CD4-positive, alpha-beta memory T cell (primary cell): ENCODE measurements at places on chromosomes 1 and 21.

- no peak overlapping the region for H3K4me3 ChIP-seq
- no peak overlapping the region for H3K27ac ChIP-seq
- DNase-seq = no peak
- no peaks in the 10 kb centered on the region for H3K36me3 ChIP-seq
- no peaks in the 10 kb centered on the region for H3K27me3 ChIP-seq
- H3K4me1 ChIP-seq = no peaks in the 10 kb centered on the region
These were observed 176.9 kb downstream of the CTH start for GRCh38 chr1:70587872-70588366.

GRCh38 chr21:34202553-34203372, 129.4 kb downstream of the MRPS6 start:
- DNase-seq = no peak
- no peak overlapping the region for H3K4me3 ChIP-seq
- no peaks in the 10 kb centered on the region for H3K36me3 ChIP-seq
- H3K27me3 ChIP-seq = no peaks in the 10 kb centered on the region

DNA sequence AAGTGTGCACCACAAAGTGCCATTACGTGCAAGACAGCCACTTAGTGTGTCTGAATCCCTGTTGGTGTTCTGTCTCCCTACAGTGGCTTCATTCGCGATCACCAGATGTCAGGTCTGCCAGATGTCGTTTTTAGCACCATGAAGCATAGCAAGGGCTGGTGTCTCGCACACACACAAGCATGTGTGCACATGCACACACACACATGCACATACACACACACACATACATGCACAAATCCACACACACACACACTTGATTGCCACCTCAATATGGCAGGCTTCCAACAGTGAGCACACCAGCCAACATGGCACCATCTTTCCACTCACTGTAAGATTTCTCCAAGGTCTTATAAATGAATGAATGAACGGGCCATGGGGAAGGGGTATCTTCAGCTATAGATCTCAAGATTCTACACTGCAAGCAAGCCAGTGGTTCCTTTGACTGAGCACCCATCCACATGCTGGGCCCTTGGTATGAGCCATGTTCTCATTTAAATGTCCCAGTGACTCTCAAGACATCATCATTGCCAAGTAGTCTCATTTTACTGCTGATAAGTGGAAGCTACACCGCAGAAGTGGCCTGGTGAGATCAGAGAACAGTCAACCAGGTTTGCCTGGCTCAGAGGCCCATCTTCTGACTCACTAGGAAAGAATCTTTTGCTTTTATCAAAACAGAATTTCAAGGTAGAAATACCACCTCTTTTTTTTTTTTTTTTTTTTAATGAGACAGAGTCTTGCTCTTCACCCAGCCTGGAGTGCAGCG, 84.9 kb downstream of the SIM2 start:
- no peak for DNase-seq
- H3K27me3 ChIP-seq = no peaks in the 10 kb centered on the region
- H3K4me1 ChIP-seq = no peaks in the 10 kb centered on the region
- H3K4me3 ChIP-seq = no peak overlapping the region
- no peak overlapping the region for H3K27ac ChIP-seq

DNA sequence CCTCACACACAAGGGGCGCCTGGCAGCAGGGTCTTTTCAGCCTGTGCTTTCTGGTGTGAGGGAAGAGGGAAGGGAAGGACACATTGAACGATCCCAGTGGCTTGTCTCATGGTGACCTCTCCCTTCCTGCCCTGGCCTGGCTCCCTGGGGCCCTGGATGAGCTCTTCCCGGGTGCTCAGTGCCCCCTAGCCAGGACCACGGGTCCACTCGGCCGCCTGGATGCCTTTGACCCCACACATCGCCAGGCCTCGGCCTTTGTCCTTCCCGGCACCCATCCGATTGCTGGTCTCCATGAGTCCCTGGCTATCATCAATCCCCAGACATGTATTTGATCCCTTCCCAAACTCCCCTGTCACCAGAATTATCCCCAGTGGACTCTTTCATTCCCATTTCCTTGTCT, 6.0 kb upstream of the TFF3 start:
- peaks cover 5% of the 10 kb centered on the region for H3K27me3 ChIP-seq
- H3K4me1 ChIP-seq = peaks cover 5% of the 10 kb centered on the region
- no peak overlapping the region for H3K27ac ChIP-seq
- H3K4me3 ChIP-seq = no peak overlapping the region
- DNase-seq = no peak

- H3K4me1 ChIP-seq = peaks cover 95% of the 10 kb centered on the region
- H3K27ac ChIP-seq = no peak overlapping the region
- DNase-seq = no peak
- H3K4me3 ChIP-seq = no peak overlapping the region
These were observed 7.0 kb downstream of the CSDE1 start for GRCh38 chr1:114750780-114751179.

GRCh38 chr1:47192458-47193384, 2.9 kb upstream of the PDZK1IP1 start:
- no peak overlapping the region for H3K4me3 ChIP-seq
- DNase-seq = peak; percentile 42
- H3K36me3 ChIP-seq = no peaks in the 10 kb centered on the region
- H3K4me1 ChIP-seq = no peaks in the 10 kb centered on the region

DNA sequence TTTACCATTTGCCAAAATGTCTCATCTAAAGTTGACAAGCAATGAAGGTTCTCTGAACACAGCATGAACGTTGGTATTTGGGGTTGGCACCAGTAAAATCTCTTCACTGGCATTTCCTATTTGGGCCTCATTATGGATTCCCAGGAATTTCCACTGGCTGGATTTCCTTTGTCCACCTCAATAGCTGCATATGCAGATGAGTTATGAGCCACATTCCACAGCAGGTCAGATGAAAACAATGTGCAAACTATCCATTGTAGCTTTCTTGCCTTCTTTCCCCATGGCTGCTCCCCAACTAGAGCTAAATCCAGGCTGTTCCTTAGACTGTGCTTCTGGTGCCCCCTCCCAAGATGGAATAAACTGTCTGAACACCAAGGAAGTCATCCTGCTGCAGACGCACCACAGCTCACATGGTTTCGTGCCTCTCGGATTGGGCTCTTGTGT, 168.1 kb upstream of the FGGY start:
- H3K27ac ChIP-seq = no peak overlapping the region
- DNase-seq = no peak
- H3K27me3 ChIP-seq = no peaks in the 10 kb centered on the region
- H3K4me1 ChIP-seq = peaks cover 16% of the 10 kb centered on the region
- H3K4me3 ChIP-seq = no peak overlapping the region
- H3K36me3 ChIP-seq = no peaks in the 10 kb centered on the region

DNA sequence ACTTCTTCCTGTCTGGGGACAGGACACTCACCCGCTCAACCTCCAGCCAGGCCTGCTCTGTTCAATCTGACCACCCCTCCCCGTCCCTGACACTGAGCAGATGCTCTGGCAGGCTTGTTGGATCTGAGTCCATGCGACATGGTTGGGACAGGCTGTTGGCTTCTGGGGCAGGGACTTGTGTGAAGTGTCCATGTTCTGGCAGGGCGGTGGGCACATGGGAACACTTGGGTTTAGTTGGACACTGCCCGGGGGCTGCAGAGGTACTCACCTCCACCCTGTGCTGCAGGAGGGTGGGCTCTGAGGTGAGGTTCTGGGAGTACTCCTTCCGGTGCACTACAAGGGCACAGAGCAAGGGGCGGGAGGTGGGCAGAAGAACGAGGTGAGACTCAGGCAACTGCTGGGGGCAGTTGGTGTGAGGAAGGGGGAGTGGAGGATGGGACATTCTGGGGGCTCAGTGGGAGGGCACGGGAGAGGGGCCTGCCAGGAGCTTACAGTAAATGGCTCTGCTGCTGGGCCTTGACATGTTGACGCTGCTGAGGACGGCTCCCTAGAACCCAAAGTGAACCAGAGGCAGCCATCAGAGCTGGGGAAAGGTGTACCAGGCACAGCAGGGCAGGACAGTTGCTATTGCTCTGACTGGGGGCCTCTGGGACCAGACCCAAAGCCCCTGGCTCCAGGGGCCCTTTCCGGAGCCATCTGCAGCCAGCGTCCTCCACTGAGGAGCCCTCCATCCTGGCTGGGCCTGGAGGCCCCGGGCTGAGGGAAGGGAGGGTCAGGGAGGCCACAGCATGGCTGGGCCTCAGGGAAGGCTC, 2.3 kb downstream of the EPS8L3 start:
- H3K4me3 ChIP-seq = no peak overlapping the region
- no peak for DNase-seq
- no peaks in the 10 kb centered on the region for H3K36me3 ChIP-seq
- no peaks in the 10 kb centered on the region for H3K4me1 ChIP-seq

DNA sequence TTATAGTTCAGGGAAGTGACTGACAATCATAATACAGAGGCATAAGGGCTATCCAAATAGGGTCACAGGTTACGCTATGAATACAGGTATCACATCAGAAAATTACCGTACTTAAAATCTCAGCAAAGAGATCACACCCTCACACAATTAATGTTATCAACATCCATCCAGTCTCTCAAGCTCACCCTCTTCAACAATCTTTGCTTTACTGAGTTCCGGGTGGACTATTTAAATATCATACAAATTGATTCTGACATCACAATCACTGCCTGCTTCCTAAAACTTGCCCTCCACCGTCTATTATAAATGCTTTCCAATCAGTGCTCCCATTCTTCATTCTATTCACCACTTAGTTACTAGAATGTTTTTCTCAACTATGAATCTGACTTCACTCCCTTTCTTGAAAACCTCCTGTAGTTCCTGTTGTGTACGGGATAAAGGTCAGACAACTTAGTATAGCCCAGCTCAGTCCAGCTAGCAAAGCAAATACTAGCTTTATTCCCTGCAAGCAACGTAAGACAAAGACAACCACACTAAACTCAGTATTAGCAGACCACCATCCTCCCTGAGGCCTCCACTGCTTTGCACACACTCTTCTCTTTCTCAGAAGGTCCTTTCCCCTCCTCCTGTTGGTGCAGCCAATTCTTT, 398.7 kb downstream of the SMYD3 start:
- H3K27me3 ChIP-seq = no peaks in the 10 kb centered on the region
- H3K27ac ChIP-seq = no peak overlapping the region
- no peaks in the 10 kb centered on the region for H3K36me3 ChIP-seq

GRCh38 chr1:248631354-248632008, 3.4 kb downstream of the OR2T11 start:
- no peaks in the 10 kb centered on the region for H3K36me3 ChIP-seq
- DNase-seq = no peak
- H3K4me3 ChIP-seq = no peak overlapping the region
- H3K27ac ChIP-seq = no peak overlapping the region
- no peaks in the 10 kb centered on the region for H3K27me3 ChIP-seq

DNA sequence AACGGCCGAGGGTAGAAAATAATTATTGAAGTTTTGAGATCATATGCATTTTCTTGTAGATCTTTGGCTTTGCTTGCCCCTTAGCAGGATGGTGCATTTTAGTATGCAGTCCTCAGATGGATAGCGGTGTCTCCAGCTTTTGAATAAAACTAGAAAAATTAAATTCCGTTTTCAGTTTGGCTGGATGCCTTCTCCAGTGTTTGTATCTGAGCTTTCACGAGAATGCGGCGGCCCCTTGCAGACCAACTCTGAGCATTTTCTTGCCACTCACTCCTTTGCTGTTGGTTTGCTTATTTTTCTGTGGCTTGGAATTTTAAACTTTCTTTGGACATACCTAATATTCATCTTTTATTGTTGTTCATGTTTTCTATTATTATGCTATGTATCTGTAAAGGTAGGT, 192.6 kb downstream of the NFIA start:
- H3K27ac ChIP-seq = no peak overlapping the region
- H3K4me3 ChIP-seq = no peak overlapping the region
- H3K36me3 ChIP-seq = no peaks in the 10 kb centered on the region
- DNase-seq = no peak
- H3K4me1 ChIP-seq = peaks cover 7% of the 10 kb centered on the region

DNA sequence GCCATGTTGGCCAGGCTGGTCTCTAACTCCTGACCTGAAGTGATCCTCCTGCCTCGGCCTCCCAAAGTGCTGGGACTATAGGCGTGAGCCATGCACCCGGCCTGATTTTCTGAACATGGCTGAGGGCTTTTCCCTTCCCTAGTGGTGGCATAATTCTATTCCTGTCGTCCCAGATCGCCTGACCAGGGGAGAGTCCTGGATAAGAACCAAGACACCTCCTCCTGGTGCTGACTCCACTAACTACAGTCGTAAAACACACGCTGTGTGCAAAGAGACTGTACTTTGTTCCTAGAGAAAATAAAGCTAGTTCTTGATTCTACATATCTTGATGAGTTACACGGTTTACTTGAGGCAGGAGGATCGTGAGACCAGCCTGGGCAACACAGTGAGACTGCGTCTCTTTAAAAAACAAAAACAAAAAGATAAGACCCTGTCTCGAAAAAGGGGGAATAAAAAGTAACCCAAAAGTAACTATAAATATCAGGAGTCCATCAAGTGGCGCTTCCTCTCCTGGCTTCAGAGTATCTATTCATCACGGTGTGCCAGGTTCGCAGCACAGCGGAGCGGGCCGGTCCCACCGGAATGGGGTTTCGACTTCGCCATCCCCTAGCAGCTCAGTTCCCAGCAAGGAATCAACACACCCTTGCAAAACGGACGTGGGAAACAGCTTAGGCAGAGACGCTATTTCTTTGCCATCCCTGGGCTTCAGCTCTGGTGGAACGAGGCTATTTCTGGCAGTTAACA, 973 bp downstream of the SDF4 start:
- DNase-seq = no peak
- no peaks in the 10 kb centered on the region for H3K27me3 ChIP-seq
- peaks cover 23% of the 10 kb centered on the region for H3K36me3 ChIP-seq
- peaks cover 39% of the 10 kb centered on the region for H3K4me1 ChIP-seq
- peak overlapping the region; percentile 96 for H3K27ac ChIP-seq
- peak overlapping the region; percentile 67 for H3K4me3 ChIP-seq

DNA sequence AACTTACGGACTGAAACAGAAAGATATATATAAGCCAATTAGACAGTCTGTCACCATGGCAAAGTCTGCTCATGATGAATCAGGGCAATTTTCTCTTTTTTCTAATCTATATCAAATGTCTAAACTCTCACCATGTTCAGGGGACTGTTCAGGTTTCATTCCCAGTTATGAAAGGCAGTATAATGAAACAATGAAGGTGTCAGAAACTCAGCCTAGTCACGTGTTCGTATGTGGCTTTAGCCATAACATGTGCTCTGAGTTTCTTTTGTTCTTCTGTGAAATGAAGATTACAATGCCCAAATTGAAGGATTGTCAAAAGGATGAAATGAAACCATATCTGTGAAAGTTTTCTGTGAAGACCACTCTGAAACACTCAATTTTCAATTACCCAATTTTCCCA, 392.9 kb downstream of the DSCAM start:
- H3K4me3 ChIP-seq = no peak overlapping the region
- no peak for DNase-seq
- no peak overlapping the region for H3K27ac ChIP-seq
- H3K27me3 ChIP-seq = no peaks in the 10 kb centered on the region
- no peaks in the 10 kb centered on the region for H3K36me3 ChIP-seq

- H3K4me1 ChIP-seq = no peaks in the 10 kb centered on the region
- H3K36me3 ChIP-seq = no peaks in the 10 kb centered on the region
- H3K4me3 ChIP-seq = no peak overlapping the region
These were observed 604.6 kb downstream of the LRRIQ3 start for GRCh38 chr1:73593364-73593763.

GRCh38 chr21:44982558-44983250, 42.9 kb downstream of the SLX9 start:
- no peaks in the 10 kb centered on the region for H3K4me1 ChIP-seq
- no peaks in the 10 kb centered on the region for H3K36me3 ChIP-seq
- no peaks in the 10 kb centered on the region for H3K27me3 ChIP-seq
- H3K4me3 ChIP-seq = no peak overlapping the region
- DNase-seq = no peak
